ENCODE measurements at places on chromosomes 1 and 21.

DNA sequence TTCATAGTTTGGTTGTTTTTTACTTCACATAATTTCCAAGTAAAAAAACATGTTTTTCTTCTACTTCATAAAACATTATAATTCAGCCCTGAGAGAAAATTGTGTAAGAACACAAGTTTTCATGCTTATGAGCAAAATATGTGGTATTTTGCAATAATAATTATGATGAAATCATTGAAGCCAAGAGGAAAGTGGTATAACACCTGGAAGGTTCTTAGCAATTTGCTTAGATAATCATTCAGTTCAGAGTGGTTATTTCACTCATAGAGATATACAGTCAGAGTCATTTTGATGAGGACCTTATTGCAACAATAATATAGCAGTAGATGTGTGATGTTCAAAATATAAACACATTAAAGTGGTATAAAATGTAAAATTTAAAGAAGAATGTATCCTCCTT, 94.5 kb downstream of the PLPPR4 start:
- no peak for DNase-seq

DNA sequence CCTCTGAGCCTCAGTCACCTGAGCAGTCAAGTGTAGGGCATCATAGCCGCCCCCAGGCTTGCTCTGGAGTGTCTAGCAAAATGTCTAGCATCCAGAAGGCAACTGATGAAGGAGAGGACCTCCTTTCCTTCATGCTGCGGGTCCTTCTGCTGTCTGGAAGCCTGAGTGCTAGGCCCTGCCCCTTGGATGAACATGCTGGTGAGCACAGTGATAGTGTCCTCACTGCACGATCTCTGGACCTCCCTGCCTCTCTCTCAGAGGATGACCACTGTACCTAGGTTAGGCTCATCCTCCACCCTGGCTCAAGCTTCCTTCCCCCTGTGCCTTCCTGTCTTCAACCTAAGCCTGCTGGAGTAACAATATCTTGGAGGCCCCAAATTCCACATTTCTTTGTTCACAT, 128.6 kb downstream of the TENT5C start:
- no peak for DNase-seq

GRCh38 chr1:90862782-90863181, 145.7 kb upstream of the BARHL2 start:
- DNase-seq, result no peak

- DNase-seq, result no peak
Observed at GRCh38 chr1:34792424-34792823, 375 bp upstream of the GJA4 start.

DNA sequence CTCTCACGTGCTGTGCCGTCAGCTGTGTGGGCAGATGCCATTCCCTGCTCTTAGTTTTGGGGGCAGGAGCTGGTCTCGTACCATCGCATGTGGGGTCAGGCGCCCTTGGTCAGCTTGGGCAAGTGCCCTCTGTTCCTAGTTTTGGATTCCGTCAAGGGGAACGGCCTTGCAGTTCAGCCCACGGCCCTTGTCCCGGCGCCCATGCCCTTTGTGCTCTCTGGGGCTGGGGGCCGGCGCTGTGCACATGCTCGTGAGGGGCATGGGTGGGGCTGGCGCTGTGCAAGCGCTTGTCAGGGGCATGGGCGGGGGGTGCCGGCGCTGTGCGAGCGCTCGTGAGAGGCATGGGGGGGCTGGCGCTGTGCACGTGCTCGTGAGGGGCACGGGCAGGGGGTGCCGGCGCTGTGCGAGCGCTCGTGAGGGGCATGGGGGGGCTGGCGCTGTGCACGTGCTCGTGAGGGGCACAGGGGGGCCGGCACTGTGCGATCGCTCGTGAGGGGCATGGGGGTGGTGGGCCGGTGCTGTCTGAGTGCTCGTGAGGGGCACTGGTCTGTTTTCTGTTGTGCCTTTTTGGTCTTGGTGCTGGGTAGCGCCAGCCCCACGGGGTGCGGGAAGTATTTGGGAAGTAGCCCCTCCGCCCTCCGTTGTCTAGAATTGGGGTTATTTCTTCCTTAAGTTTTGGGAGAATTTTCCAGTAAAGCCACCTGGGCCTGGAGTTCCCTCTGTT, 29.5 kb upstream of the DIP2A start:
- DNase-seq, result no peak

Data from SK-N-MC (cell line).